ENCODE measurements at places on chromosomes 2 and 18.
A peak's percentile ranks its signal among the peaks of the same experiment; 100 is the strongest.

DNA sequence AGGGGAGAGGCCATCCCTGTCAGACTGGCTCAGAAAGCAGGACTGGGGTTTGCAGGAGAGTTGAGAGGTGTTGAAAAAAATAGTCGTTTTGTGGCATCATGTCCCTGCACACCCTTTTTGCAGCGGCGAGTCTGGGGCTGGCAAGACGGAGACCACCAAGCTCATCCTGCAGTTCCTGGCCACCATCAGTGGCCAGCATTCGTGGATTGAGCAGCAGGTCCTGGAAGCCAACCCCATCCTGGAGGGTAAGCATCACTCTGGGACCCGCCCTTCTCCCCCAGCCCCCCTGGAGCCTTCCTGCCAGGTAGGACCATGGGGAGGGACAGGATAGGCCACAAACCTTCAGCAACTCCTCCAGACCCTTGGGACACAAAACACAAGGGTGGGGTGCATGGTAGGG, 34.2 kb downstream of the MYO7B start:
- DNase-seq, result no peak

GRCh38 chr2:105139556-105140239, 101.8 kb downstream of the MRPS9 start:
- peak; percentile 87 for DNase-seq

DNA sequence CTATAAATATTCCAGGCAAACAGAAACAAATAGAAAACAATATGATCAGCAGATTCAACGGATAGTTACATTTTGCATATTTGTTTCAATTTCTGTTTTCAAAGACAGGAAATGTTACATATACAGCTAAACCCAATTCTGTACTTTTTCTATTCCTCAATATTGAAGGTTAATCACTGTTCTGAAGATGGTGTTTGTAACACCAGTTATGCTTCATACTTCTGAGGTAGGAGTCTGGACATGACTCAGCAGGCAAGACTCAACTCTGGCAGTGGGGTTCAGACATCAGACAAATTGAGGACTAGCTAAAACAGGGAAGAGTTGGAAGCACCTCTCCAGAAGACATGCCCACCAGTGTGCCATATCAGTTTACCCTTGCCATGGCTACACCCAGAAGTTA, 16.6 kb downstream of the SERPINB13 start:
- peak; percentile 33 for DNase-seq

DNA sequence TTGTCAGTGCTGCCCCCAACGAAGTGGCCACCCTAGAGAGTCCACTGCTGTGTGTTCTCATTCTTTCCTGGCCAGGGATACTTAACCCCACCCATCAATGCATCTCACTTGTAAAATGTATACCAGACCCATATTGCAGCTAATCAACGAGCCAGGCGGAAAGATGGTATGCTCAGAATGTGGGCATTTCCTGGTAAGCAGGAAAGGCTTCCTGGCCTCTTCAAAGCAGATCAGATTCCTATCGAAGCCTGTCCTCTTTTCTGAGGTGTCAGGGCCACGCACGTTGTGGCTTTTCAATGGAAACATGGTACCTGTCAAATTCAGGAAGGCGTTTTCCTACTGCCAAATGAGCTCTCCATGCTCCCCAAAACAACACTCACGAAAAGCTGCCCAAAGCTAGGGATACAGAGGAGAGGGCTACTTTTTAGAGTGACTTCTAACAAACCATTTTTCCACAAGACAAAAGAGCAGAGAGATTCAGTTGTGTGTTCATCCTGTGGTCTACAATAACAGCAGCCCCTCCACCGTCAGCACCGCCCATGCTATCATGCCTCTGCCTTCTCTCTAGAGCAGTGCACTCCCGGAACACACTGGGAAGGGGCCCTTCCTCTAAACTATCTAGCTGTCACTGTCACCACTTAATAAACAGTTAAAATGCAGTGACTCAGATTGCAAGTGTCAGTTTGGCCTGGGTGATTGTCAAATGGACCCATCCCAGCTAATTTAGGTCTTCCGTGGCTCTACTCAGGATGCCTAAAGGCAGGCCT, 535.1 kb downstream of the RNF144A start:
- no peak for DNase-seq

GRCh38 chr18:24022161-24022560, 7.6 kb downstream of the TTC39C start:
- DNase-seq, result peak; percentile 63

GRCh38 chr2:137925599-137925998, 38.7 kb upstream of the HNMT start:
- DNase-seq, result no peak

DNA sequence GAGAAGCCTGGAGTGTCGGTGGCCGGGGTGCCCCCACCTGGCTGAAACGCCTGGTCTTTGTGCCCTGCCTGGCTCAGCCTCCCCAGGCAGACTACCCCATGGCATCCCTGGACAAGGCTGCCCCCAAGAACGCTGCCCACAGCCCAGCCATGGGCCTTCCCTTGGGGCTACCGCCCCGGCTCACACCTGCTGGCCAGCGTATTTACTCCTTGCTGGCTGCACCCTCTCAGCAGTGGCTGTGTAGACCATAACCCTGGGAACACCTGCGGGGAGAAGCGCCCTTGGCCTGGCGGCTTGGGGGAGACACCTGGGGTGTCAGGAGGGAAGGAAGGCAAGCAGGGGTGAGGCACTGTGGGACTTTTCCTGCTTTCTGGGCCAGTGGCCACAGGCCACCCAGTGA, 17.3 kb downstream of the CAPN10 start:
- no peak for DNase-seq

- no peak for DNase-seq
Measured at GRCh38 chr2:198852248-198852647, 605.5 kb downstream of the SATB2 start.

GRCh38 chr2:73414696-73415095, 29.1 kb downstream of the ALMS1 start:
- peak; percentile 24 for DNase-seq

GRCh38 chr2:174597345-174598047, at the start of gene WIPF1:
WIPF1 (minus strand) TSS chr2:174597804; CDS start chr2:174585573, 12,231 bp downstream.
- DNase-seq, result peak; percentile 90

- DNase-seq, result no peak
Measured at GRCh38 chr18:78780719-78781600, 198.7 kb upstream of the SALL3 start.

DNA sequence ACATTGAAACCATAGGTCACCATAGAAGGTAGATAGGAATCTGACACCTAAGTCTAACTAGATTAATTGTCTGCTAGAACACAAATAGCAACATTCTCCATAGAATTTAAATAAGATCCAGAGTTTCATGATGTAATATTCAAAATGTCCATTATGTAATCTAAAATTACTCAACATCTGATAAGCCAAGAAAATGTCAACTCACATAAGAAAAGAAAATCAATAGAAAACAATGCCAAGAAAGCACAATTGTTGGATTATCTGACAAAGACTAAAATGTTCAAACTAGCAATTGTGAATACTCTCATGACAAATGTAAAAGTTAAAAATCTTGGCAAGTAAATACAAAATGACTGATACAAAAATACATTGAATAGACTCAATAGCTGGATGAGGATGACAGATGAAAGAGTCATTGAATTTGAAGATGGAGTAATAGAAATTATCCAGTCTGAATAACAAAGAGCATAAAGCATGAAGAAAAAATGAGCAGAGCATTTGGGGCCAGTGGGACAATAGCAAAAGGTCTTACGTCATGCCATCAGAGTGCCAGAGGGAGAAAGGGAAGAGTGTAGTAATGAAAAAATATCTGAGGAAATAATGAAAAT, 358.6 kb downstream of the METTL4 start:
- DNase-seq, result no peak

GRCh38 chr2:198371921-198372543, 567.6 kb downstream of the PLCL1 start:
- peak; percentile 68 for DNase-seq

- no peak for DNase-seq
Measured at GRCh38 chr2:159941729-159942128, 120.7 kb downstream of the PLA2R1 start.

GRCh38 chr2:152434395-152435182, 99.6 kb downstream of the FMNL2 start:
- no peak for DNase-seq

GRCh38 chr2:169393068-169393590, 30.8 kb upstream of the LRP2 start:
- DNase-seq, result no peak

DNA sequence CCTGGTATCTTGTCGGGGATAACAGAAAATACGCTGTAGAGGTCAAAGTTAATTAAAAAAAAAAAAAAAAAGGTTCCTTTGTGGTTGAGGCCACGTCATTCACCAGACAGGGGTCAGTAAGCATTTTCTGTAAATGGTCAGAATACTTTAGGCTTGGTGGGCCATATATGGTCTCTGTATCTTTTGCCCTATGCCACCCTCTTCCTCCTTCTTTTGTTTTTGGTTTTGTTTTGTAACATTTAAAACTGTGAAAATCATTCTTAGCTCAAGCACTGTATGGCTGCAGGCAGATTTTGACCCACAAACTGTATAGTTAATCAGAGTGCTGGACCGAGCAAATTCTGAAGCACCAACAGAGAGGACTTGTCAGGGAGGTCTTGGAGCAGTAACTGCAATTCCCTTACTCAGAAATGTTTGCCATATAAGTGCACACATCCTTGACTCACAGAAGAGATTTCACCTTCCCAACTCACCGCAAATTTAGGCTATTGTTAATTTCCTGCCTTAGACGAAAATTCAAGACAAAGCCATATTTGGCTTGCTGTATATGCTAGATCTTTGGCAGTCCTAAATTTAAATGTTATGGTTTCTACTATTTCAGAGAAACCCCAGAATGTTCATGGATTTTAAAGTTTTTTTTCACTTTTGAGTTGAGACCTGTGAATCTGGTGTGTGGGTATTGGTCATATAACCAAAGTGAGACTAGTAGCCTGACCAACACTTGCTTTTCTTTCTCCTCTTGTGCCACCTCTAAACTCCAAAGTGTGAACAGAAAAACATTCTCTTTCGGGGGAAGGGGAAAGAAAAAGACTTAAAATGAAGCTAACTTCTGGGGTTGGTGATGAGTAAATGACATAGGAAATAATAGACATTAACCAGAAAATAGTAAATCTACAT, 65.4 kb downstream of the DOCK10 start:
- no peak for DNase-seq

DNA sequence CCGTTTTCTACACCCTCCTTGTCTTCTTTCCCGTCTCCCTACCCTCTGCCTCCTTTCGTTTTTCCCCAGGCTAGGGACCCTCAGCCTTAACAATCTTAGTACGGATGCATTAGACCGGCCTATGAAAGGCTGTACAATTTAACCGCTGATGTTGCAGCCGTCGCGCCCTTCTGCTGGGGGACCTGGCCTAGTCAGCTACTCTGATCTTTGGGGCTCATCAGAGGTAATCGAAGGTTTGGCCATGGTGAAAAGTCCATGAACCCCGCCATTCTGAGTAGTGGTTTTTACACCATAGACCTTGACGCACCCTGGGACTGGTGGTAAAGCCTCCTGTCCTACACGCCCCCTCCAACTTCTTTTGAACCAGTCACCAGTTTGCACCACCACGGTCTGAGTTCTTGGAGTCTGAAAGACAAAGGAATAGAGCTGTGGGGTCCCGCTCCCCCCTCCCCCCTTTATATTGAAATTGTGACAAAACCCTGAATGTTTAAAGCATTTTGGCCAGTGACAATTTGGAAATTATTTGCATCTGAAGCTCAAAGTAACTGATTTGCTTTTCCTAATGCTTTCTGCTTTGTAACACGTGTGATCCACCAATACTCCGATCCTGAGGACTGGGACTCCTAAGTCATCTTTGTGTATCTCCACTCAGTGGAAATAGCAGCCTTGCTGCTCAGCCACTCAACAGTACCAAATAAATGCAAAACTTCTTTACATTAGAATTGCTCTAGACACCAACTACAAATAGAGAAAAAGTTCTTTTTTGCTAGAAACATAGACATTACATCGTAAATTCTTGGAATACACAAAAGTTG, 642 bp upstream of the SRSF7 start:
- DNase-seq, result peak; percentile 40

- no peak for DNase-seq
Measured at GRCh38 chr2:122213312-122213711, 457.9 kb downstream of the TSN start.

DNA sequence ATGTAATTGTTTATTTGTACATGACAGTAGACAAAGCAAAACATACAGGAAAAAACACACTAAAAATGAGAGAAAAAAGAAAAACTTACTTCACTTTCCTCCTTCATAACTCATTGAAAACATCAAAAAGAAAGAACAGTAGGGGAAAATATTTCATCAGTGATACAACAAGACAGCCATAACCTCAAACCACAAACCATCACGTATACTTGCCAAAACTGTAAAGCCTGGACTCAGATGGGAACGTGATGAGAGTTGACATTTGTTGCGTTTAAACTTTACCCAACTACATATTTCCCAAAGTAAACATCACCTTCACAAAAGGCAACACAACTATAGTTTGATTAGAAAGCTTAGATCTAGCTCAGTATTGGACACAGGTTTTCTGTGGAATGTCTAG, 278.2 kb upstream of the COL3A1 start:
- peak; percentile 88 for DNase-seq

GRCh38 chr18:51383116-51383515, 185.6 kb upstream of the MEX3C start:
- DNase-seq, result no peak

DNA sequence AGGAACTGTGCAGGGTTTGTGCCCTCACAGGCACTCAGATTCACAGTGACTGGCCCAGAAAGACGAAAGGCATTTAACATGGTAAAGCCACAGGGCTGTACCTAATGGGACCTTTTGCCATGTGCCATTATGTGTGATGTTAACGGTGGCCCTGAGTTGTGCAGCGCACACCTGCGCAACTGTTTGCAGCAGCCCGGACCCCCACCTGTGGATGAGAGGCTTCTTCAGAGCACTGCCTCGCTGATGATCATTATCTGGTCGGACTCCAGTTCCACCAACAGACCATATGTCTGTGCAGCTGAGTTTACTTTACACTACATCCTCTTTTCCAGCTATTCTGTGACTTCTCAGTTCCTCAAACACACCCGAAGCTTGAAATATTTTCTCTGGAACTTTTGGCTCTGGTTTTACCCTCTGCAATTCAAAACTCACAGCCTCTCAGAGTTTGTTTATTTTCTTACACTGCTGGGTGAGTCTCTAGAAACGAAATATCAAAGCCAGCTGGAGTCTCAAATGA, 35.6 kb upstream of the UBE2F start:
- peak; percentile 49 for DNase-seq

- DNase-seq, result no peak
Measured at GRCh38 chr2:127610561-127610960, 35.4 kb upstream of the GPR17 start.

GRCh38 chr2:118644190-118644589, 203.3 kb downstream of the EN1 start:
- no peak for DNase-seq

Data from fibroblast of mammary gland (primary cell).